ENCODE measurements at places on chromosomes 7 and 10.

GRCh38 chr10:24214762-24215161 is 5.8 kb downstream of the KIAA1217 start:
- DNase-seq = no peak

- no peak for DNase-seq
Observed at GRCh38 chr7:155807065-155807671, 5.1 kb downstream of the SHH start.

GRCh38 chr10:35972275-35972674 is 330.2 kb upstream of the FZD8 start:
- no peak for DNase-seq

DNA sequence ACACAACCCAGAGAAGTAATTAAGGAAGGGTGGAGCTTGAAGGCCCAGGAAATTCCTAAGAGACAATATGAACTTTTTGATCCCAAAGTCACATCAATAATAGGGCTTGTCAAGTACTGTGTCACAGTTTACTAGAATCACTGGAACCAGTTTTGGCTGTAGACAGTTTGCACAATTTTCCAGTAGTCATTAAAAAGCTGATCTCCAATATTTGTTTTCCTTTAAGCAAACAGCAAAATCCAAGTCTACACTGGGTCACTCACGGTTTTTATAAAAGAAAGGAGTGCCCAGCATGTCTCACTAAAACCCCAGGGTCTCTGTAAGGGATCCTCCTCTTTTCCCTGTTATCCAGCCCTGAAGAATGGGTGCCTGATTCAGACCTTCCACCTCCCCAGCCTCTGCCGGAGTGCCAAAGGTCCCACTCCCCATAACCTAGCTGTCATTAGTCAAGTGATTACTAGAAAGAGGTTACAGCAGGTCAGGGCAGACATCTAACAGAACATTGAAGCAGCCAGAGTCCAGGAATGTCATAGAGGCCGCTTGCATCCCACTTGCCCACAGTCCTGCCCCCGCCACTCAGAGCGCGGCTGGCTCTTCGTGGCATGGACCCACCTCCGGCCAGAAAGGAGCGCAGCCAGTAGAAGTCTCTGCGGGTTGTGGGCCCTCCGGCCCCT is 552 bp downstream of the SLC25A16 start:
- DNase-seq = no peak

GRCh38 chr7:18570890-18571478 is 75.4 kb downstream of the HDAC9 start:
- DNase-seq = no peak

DNA sequence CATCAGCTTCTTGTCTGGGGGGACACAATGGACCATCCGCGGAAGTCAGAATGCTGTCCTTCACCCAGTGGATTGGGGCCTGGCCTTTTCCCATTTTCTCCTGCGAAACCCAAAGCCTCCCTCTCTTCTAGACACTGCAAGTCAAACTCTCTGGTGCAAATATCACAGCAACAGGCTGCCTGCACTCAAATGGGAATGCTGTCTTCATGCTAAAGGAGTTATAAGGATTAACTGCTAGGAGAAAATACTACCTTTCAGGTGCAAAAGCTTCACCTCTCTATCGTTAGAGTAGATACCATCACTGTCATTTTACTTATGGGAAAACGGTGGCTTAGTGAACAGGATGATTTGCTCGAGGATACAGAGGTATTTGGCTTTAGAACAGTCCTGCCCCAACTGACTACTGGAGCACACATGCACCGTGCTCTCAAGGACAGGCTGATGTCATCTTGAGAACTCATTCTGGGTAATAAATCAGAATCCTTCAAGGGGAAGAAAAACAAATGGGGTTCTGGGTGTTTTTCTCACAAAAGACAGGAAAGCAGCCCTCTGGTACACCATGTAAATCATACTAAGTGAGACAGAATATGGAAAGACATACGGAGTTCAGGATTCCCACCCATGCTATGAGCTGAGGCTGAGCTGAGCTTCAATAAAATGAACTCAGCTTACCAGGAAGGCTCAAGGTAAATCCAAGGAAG is 100.9 kb downstream of the SAMD9 start:
- no peak for DNase-seq

DNA sequence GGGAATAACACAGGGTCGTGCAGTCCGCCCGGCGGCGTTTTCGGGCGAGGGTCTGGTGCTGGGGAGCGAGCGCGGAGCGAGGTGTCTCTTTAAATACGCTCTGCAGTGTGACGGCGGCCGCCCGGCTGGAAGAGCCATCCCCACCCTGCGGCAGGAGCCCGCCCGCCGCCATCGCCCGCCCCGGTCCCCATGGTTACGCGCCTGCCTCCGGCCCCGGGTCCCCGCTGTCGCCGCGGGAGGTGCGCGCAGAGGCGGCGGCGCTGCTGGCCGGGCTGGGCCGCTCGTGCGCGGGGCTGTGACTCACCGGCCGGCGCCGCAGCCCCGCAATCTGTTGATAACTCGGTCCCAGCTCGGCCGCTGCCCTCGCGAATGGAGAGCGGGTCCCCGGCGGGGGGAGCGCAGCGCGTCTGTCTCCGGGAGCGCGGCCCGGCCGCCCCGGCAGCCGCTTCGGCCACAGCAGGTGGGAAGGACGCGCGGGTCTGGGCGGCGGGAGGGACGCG is at the start of gene ADGRA1:
Gene ADGRA1 (plus strand): TSS at position 246 of the 500 bp plus-strand sequence. CDS start 986 bp downstream, outside the sequence.
- DNase-seq = no peak

GRCh38 chr10:77284797-77285196 is 352.8 kb downstream of the KCNMA1 start:
- no peak for DNase-seq

DNA sequence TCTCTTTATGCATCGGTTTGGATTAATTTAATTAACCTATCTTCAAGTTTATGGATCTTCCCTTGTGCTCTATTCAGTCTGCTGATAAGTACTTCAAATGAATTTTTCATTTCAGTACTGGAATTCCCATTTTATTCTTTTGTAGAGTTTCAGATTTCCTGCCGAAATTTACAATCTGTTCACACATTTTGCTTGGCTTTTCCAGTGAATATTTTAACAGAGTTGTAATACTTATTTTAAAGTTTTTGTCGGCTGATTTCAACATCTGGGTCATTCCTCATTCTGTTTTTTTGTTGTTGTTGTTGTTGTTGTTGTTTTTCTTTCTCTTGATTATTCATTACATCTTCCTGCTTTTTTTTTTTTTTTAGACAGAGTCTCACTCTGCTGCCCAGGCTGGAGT is 89.9 kb upstream of the KCNMA1 start:
- no peak for DNase-seq

DNA sequence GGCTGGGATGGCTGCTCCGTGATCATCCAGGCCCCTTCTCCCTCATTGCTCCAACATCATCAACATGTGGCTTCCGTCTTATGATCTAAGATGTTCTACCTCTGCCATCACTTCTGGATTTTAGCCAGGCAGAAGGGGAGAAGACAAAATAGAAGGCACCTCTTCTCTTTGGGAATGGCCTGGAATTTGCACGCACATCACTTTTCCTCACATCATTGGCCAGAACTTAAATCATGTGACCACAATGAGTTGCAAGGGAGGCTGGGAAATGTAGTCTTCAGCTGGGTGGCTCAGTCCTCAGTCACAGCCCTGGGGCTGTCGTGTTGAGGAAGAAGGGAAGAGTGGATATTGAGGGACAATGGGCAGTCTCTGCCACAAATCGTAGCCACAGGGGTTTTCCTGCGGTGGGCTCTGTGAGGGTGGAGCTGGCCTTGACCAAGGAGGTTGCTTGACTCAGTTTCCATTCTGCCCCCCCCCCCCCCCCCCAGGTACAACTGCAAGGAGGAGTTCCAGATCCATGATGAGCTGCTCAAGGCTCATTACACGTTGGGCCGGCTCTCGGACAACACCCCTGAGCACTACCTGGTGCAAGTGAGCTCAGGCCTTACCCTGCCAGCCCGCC is 50.3 kb downstream of the PALD1 start:
- DNase-seq = no peak

- DNase-seq = no peak
Observed at GRCh38 chr10:104327745-104328645, 10.3 kb downstream of the ITPRIP start.

DNA sequence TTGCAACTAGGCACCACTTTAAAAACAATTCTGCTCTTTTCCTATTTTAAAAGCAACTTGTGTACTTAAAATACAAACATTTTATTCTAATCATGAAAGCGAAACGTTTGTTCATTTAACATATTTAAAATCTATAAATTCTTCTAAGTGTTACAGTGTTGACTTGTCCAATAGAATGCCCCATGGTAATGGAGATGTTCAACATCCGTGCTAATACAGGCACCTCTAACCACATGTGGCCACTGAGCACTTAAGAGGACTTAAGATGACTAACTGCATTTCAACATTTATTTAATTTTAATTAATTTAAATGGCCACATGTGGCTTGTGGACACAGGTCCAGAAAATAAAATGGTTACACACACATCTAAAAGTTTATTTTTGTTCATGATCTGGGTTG is 115.1 kb downstream of the TPK1 start:
- DNase-seq = no peak

DNA sequence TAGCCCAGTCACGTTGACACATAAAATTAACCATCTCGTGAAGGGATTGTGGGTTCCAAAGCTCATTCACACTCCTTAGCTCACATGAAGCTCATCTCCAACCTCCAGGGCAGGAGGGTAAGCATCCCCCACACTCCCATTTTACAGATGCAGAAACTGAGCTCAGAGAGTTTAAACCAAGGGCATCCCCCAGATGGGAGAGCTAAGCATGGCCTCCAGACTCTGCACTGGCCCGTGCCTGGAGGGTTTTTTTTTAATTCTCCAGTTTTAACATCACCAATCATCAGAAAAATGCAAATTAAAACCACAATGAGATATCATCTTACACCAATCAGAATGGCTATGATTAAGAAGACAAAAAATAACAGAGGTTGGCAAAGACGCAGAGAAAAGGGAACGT is 53.3 kb upstream of the TCF7L2 start:
- no peak for DNase-seq

GRCh38 chr7:131067220-131067619 is 260.5 kb upstream of the MKLN1 start:
- no peak for DNase-seq

DNA sequence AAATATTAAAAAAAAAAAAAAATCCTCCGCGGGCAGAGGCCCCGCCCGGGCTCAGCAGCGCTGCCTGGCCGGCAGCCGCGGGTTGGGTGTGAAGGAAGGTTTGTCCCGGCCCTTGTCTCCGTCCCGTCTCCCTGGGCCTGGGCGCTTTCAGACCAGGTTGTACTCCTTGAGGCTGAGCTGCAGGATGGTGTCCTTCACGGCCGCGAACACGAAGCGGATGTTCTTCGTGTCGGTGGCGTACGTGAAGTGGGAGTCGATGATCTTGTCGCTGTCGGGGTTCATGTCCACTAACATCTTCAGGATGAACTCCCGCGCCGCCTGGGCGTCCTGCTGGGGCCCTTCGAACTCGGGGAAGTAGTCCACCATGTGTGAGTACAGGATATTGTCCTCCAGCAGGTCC is 123.7 kb upstream of the KCTD7 start:
- DNase-seq = no peak

GRCh38 chr10:124152139-124153022 is 59.0 kb upstream of the CHST15 start:
- DNase-seq = no peak

DNA sequence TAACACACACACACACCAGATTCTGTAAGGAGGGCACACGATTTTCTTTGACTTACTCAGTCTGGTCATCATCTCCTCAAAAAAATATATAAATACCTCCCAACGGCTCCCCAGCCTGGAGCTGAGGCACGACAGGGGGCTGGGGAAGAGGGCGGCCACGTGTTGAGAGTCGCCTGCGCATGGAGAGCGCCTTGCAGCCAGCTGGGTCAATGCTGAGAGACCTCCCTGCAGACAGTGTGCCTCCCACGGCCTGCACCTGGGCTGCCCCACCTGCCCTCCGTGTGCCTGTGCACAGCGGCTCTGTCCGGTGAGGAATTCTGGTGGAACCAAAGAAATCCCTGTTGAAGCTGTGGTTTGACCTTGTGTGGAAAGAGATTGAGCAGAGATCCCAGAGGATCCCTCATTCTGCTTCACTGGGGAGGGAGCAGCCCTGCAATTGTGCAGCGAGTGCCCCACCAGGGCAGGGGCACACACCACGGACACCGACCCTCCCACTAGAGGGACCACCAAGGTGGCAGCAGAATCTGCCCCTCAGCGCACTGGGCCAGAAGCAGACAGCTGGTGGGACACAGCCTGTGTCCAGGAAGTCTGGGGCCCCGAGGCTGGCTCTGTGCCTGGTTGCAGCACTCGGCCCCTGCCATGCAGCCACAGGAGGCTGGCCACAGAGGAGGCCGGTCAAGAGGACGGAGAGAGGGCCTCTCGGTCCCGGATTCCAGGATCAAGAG is 150.5 kb upstream of the PPP2R2D start:
- DNase-seq = no peak

Measured in T-helper 1 cell (primary cell).